Pancreas (tissue), 10 donors: ENCODE measurements at places on chromosomes 11 and 22. TPM values are rescaled to one million over a fixed set of nuclear protein-coding genes. Genes with fewer than 3 reads are reported as not detected.

Gene PRODH
- polyA plus RNA-seq, result 1.7 TPM

Gene VWCE
- 0.77 TPM for polyA plus RNA-seq

Gene RFPL3
- not detected for polyA plus RNA-seq

Gene TTC9C
- 16.7 TPM for polyA plus RNA-seq
